ENCODE measurements at places on chromosomes 6 and 20.

DNA sequence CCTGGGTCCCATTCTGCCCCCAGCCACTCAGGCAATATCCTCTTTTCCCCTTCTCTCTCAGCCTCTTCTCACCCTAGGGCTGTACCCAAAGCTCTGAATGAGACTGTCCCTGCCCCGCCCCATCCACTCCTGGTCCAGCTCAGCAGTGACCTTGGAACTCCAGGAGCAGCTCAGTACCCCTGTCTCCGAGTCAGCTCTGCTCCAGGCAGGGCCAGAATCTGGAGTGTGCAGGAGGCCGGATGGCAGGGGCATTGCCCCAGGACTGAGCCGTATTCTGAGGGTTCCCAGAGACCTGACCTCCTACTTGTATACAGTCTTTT lies 2.0 kb upstream of the RAET1G start:
- peak; percentile 22 for DNase-seq

GRCh38 chr6:153167061-153167891 lies 36.2 kb upstream of the RGS17 start:
- no peak for DNase-seq

GRCh38 chr6:116359131-116359530 lies 11.6 kb upstream of the DSE start:
- no peak for DNase-seq

DNA sequence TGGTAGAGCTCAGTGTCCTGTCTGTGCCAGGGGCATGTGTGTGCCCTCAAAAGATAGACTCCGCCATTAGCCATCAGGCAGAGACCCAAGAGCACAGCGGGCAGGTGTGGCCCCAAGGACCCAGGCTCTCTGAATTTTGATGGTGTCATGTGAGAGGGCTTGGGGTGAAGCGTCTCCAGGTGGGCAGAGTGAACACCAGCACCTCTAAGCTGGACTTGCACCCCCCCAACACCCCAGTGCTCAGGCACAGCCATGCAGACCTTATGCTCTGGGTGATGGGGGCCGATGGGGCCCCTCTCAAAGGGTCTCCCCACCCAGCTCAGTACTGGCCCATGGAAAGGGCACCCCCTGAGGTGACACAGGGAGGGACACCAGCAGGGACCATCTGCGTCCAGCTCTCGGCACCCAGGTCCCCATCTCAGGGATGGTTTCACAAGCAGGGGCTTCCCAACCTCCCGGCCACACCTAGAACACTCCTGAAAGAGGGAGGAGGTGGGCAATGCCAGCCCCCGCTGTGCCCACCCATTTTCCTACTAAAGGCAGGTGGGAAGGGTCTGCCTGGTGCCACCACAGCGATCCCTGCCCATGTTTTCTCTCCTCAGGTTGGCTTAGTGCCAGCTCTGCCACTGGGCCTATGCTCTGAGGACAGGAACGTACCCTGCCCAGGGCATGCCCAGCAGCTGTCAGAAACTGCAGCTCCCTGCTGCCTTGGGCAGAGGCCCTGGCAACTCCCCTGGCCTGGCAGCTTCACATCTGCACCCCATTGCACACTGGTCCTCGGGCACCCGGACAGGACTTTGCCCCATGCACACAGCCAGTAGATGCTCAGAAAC lies 3.5 kb downstream of the CST7 start:
- peak; percentile 18 for DNase-seq

DNA sequence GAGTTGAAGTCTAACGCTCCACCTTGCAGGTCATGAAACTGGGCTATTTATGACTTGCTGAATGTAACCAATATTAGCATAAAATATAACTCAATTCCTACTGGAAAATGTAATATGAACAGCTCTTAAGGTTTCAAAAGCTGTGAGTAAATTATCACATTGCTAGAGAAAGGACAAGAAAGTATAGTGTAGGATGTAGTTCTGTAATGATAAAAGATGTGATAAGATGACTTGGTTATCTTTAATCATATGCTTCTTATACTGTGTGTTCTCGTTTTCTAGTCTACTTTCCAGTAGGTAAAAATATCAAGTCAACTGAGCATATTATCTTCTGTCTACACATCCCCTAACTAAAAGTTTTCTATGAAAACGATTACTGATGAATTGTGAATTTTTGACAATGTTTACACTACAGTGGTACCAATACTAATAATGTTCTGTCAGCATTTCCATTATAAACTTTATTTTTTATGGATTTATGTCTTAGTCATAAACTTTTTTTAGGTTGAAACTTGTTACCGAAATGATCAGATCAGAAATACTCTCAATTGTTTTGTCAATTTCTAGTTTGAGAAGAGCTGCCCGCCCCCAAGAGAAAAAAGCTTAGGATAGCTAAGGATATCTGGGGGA lies 14.6 kb downstream of the MED23 start:
- DNase-seq, result no peak

DNA sequence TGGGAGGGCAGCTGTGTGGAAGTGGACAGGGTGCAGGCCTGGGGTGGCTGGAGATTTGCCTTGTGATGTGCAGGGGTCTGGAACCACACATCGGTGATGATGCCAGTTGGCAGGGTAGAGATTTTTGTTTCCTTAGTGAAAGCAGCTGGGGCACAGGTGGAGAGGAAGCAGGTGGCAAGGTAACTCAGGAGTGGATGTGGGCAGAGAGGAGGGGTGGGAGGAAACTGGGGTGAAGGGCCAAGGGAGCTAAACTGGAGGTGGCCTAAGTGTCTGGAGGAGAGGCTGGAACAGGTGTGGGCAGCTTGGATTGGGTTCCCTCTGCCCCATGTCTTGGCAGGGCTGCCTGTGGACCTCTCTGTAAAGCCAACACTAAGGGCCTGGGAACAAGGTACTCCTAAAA lies 4.7 kb upstream of the SCUBE3 start:
- DNase-seq, result no peak

- DNase-seq, result no peak
These were observed 118.8 kb downstream of the PHACTR3 start for GRCh38 chr20:59723108-59723500.

- DNase-seq, result no peak
These were observed 81.3 kb downstream of the C6orf52 start for GRCh38 chr6:10613077-10613476.

DNA sequence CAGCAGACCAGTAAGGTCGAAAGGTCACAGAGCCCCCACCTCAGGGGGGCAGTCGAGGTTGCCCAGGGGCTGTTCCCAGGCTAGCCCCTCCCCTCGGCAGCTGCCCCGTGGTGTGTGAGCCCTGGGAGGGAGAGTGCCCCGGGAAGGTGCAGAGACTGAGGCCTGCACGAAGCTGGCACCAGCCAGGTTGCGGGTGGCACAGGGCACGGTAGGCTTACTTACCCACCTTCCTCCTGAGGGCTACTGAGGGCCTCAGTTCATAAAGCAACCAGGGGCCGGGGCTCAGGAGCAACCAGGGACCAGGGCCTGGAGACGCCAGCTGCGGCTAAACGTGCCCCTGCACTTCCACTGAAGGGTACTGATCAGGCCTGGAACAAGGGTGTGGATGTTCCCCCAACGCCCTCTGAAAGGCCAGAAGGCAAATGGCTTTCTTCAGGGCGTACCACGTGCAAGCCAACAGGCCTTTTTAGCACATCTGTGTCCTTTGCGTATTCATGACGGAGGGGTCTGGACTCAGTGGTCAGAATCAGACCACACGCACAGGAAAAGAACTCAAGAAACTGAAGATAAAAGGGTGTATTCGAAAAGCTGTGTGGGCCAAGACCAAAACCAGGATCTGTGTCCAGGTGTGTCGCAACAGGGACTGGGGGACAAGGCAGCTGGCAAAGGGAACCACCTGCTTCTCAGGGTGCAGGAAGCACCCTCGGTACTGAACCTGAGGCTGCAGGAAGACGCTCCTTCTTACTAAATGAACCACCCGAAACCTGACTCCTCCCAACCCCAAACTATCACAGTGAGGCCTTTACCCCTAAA lies 24.5 kb upstream of the TCFL5 start:
- DNase-seq, result no peak

DNA sequence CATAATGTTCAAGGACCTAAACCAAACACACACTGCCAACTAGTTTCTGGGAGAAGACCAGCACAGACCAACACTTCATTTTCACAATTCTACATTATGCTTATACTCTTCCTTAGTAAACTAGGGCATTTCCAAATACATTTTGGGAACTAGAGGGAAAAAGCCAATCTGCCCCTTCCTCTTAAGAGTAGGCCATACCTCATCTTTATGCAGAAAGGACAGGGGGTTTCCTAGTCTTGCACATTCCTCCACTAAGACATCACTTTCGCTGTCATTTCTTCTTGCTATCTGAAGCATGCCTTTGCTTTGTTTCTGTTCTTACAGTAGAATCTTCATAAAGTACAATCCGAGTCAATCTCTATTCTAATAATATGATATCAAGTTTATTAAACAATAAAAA lies 105.7 kb downstream of the SMLR1 start:
- DNase-seq, result no peak

GRCh38 chr6:17032590-17032987 lies 69.3 kb upstream of the STMND1 start:
- DNase-seq, result no peak

- DNase-seq, result no peak
These were observed 449 bp upstream of the AVP start for GRCh38 chr20:3084986-3085360.

GRCh38 chr20:36463212-36464061 lies 77.9 kb upstream of the MYL9 start:
- DNase-seq, result no peak

DNA sequence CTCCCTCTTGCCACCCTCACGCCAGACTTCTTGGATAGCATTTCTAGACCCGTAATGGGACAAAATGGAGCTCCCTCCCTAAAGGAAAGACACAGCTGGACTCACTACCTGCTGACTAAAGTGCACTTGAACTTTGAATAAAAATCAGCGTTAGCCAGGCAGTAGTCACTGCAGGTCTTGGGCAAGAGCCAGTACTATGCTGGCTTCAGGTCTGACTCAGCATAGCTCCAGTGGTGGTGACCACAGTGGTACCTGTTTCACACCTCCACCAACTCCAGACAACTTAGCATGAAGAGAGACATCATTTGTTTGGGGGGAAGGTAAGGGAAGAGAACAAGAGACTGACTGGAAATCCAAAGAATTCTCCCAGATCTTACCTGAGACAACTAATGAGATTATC lies 906.8 kb downstream of the GRIK2 start:
- DNase-seq, result no peak

All from activated T-cell treated with anti-CD3 and anti-CD28 coated beads, Interleukin-2, amount 50 U/mL, for 48 hours (primary cell).